ENCODE measurements at places on chromosomes 2 and 18.

DNA sequence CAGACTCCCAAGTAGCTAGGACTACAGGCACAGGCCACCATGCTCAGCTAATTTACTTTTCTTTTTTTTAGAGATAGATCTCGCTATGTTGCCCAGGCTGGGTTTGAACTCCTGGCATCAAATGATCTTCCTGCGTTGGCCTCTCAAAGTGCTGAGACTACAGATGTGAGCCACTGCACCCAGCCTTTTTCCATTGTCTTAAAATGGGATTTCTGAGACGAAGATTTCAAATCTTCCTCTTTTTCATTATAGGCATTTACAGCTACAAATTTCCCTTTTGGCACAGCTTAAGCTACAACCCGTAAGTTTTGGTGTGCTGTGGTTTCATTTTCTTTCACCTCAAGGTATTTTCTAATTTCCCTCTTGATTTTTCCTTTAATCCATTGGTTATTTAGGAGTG lies 8.6 kb downstream of the GNLY start:
- DNase-seq: no peak

- DNase-seq: no peak
Observed at GRCh38 chr2:188965563-188965962, 8.6 kb upstream of the COL3A1 start.

DNA sequence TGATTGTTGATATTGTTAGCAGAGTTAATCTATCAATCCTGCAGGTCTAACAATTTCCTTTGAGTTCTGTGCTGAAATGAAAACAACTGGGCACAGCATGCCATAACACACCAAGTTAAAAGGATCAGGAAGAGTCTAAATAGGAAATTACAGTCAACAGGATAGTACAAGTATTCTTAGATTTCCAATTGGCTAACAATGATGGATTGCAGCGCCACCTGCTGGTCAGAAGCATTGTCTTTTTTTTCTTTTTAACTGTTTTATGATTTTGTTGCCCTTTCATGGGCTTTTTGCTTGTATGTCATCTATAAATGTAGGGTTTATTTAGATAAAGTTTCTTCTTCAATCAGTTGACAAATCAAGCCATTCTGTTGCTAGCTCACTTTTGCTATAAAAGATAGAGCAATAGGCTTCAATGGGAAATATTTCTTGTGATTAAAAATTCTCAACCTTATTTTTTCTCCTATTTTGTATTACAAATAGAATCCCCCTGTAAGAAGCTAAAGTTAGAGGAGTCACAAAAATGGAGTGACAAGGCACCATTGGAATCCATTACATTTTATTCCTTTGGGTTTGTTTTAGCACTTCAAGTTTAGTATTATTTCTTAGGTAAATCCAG lies 40.8 kb upstream of the RPRM start:
- peak; percentile 49 for DNase-seq

DNA sequence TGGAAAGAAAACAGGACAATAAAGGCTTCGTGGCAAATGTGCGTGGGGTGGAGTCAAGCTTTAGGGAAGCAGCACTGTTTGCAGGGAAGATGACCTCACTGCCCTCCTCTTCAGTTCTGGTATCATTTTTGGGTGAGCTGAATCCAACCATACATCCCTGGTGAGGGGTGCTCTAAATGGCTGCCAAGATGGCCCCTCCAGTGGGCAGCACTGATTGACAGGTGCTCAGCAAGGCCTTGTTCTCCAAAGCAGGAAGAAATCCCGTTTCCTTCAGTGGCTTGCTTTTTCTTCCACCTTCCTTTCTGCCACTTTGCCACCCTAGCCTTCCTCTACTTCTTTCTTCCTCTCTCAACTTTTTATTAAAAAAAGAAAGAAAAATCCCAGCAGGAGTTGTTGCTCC lies 132.8 kb upstream of the SP5 start:
- DNase-seq: no peak

- DNase-seq: peak; percentile 48
Observed at GRCh38 chr2:121284463-121285449, at the start of gene TFCP2L1. Gene TFCP2L1, minus strand, starts transcription at chr2:121285202. Its CDS starts 93 bp downstream, at chr2:121285109.

DNA sequence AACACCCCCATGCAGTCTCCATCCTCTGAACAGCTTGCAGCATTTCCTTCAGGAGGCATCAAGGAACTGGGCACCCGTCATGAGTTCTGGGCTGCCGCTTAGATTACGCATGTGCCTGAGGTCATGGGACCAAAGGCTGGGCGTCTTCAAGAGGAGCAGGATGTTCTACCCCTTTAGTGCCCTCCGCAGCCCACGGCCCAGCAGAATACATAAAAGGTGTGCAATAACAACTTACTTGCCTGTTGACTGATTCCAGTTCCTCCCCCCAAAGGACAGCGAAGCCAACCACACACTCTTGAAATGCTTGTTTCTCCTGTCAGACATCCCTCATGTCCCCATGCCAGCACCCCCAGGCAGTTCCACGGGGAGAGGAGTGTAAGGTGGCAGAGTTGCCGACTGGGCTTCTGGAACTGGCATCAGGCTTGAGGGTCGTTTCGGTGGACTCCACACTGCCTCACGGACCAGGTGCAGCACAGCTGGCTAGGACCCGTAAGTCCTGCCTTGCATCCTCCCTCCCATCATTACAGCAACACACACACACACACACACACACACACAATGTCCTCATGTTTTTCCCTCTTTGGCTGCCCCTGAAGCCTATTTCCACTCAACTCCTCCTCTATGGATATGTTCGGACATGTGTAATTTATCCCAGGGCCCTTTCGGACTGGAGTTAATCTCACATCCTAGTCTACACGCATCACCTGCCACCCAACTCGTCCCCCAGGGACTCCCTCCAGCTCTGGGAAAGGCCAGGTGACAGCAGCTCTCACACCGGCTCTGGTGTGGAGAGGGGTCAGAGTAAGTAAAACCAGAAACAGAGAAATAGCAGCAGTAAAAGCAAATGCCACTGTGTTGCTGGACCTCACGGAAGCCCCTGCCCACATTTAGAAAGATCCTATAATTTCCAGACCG lies 200.7 kb downstream of the BCL11A start:
- DNase-seq: no peak

GRCh38 chr2:196959734-196960338 lies 33.3 kb upstream of the PGAP1 start:
- DNase-seq: no peak

DNA sequence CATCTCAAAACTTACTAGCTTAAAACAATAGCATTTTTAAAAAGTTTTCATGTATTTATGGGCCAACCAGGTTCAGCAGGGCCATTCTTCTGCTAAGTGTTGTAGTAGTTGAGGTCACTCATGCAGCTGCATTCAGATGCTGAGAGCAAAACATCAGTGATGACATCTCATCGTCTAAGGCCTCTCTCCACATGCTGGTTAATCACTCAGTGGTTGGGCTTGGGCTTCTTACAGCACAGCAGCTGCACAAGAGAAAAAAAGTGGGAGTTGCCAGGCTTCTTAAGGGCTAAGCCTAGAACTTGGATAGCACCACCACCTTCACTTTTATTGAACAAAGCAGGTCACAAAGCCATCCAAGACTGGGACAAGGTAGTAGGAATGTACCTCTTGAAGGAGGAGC lies 190.3 kb downstream of the IRS1 start:
- DNase-seq: no peak

DNA sequence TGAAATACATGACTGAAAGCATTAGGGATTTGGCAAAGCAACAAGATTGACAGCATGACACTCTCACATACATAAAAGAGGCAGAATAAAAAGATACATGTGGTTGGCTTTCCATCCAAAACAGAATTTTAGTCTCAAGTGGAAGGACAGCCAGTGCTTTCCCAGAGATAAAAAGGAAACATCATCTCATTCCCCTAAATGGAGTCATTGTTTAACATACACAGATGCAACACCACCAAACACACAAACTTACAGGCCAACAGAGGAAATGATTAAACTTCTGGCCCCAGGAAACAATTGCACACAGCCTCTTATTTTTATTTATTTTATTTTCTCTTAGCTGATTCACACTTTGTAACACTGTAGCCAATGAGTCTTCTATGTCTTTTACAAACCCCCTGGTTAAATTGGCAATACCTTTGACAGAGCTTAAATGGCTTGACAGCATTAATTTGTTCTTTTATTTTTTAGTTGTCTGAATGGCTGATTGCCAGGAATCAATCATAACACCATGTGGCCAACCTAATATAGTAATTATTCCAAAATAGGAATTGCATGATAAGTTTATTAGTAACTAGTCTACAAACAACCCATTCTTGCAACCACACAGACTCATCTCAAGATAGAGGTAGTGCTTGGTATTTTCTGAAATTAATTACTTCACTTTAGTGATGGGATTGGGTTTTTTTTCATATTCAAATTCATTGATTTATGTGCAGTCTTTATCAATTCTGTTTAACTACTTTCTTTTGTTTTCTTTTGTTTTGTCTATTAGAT lies 190.5 kb downstream of the RND3 start:
- DNase-seq: no peak

- peak; percentile 82 for DNase-seq
Observed at GRCh38 chr2:136378712-136379595, 261.0 kb upstream of the CXCR4 start.

GRCh38 chr2:109284826-109285225 lies 155.8 kb downstream of the SH3RF3 start:
- no peak for DNase-seq

DNA sequence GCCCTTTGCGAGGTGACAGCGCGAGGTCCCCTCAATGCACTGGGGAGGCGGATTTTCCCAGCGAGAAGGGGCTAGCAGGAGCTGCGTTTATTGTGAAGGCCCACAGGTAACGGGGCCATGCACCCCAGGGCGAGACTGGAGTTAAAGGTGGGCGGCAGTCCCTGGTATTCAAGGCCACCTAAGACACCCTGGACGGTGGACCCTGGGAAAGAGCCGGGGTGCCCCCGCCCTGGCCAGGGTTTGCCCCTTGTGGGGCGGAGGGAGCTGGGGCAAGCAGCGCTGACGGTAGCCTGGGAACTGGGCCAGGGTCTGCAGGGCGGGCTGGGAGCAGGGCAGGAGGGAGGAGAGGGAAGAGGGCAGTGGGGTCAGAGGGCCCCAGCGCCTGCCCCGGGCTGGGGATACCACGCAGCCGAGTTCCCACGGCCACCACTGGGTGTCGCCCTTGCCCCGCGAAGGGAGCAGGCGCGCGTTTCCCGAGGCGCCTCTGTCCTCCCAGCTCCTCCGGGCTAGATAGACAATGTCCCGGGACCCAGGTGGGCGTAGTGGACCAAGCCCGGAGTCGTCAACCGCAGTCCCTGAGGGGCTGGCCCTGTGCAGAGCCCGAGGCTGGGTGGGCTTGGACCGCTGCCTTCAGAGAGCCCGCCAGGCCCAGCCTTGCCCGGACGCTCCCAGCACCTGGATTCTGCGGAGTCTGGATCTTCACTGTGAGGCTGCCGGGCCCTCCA lies 80.2 kb downstream of the SMAD4 start:
- DNase-seq: peak; percentile 71

DNA sequence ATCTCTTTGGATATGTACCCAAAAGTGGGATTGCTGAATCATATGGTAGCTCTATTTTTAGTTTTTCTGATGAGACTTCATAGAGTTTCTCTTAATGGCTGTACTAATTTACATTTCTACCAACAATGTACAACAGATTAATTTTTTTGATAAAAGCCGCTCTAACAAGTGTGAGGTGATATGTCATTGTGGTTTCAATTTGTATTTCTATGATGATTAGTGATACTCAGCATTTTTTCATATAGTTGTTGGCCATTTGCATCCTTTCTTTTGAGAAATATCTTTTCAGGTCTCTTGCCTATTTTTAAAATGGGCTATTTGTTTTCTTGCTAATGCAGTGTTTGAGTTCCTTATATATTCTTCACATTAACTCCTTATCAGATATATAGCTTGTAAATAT lies 4.3 kb downstream of the IL18RAP start:
- no peak for DNase-seq

- DNase-seq: no peak
Observed at GRCh38 chr18:316393-316792, 48.5 kb upstream of the THOC1 start.

DNA sequence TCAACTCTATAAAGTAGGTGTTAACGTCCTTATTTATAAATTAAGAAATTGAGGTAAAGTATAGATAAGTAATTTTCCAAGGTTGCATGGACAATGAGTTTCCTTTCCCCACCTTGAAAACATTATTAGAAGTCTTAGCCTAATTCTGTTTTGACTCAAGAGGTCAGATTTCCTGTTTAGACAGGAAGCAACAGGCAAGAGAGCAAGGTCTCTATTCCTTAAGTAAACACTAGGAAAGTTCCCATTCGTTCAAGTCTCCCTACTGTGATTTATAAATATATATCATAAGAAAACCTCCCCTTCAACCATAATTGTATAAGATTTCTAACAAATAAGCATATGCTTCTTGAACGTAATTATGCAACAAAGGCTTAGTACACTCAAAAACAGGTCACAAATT lies 40.3 kb downstream of the CLASP1 start:
- DNase-seq: no peak

GRCh38 chr2:70479816-70480215 lies 73.8 kb downstream of the TGFA start:
- DNase-seq: no peak

- no peak for DNase-seq
Observed at GRCh38 chr2:85780316-85781012, 26.7 kb downstream of the ATOH8 start.

GRCh38 chr2:38876407-38876806 lies 631 bp downstream of the MORN2 start:
- DNase-seq: no peak

Measured in activated CD4-positive, alpha-beta memory T cell treated with anti-CD3 and anti-CD28 coated beads, Interleukin-2, amount 10 ng/mL, durations not matched to agents 7 days and 5 days (primary cell).